CD4-positive, alpha-beta memory T cell (primary cell): ENCODE measurements at places on chromosomes 2 and 18. TPM values are rescaled to one million over a fixed set of nuclear protein-coding genes. Genes with fewer than 3 reads are reported as not detected.

The SERPINB12 gene
- not detected for polyA plus RNA-seq

DNA sequence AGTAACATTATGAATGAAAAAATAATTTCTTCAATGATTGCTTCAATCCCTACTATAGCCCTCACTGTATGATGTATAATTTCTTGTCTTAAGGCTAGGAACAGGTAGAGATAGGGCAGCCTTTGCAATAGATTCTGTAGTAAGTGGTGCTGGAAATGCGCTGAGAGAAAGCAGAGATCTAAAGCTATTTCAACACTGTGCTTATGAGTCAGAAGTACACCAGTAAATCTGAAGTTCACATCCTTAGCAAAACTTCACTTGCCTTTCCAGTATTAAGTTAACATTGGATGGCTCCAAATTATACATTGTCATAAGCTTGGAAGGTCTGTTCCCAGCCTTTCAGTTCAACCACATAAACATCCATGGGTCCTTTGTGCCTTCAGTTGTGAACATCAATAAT lies 178.2 kb upstream of the EPHA4 start:
- H3K27me3 ChIP-seq, result no peaks in the 10 kb centered on the region
- H3K36me3 ChIP-seq, result no peaks in the 10 kb centered on the region
- no peak overlapping the region for H3K27ac ChIP-seq

- DNase-seq, result no peak
- no peak overlapping the region for H3K4me3 ChIP-seq
- peaks cover 27% of the 10 kb centered on the region for H3K36me3 ChIP-seq
- no peaks in the 10 kb centered on the region for H3K27me3 ChIP-seq
- H3K4me1 ChIP-seq, result no peaks in the 10 kb centered on the region
These were observed 20.6 kb downstream of the TMX3 start for GRCh38 chr18:68694316-68694715.

GRCh38 chr18:34873986-34874580 lies 164.0 kb downstream of the DTNA start:
- no peak overlapping the region for H3K27ac ChIP-seq
- H3K36me3 ChIP-seq, result no peaks in the 10 kb centered on the region
- no peaks in the 10 kb centered on the region for H3K27me3 ChIP-seq
- DNase-seq, result no peak
